ENCODE measurements at places on chromosomes 12 and 14.
A peak's percentile ranks its signal among the peaks of the same experiment; 100 is the strongest.

- no peak for DNase-seq
These were observed 23.8 kb downstream of the BTG1 start for GRCh38 chr12:92121826-92122225.

DNA sequence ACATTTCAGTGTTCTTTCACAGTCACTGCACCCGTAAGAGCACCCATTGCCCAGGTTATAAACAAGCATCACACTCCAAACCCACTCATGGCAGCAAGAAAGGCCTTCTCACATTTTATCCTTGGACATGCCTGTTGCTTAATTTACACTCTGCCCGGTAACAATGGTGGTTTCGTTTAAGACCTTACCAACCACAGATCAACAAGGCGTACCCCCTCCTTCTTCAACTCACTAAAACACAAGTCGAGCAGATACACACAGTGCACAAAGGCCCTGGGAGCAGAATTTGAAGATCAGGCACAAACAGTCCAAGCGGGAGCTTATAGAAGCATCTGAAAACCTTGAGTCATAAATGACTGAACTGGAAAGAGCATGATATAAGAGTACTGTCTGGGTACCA, 98.1 kb downstream of the GALC start:
- DNase-seq: no peak

DNA sequence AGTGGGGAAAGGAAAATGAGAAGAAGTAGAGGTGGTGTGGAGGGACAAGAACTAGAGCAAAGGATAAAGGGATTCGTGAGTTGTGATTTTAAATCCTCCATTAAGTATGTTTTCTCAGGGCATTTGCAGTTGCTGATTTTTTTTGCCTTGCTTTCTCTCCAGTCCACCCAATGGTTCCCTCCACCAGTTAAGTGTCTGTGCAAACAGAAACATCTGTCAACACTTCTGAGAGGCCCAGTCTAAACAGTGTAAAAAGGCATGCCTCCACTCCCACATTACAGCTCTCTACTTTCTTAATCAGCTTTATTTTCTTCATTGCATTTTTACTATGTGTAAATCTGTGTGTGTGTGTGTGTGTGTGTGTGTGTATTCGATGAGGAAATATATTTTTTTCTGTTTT, 141.2 kb downstream of the PPFIA2 start:
- DNase-seq: no peak

DNA sequence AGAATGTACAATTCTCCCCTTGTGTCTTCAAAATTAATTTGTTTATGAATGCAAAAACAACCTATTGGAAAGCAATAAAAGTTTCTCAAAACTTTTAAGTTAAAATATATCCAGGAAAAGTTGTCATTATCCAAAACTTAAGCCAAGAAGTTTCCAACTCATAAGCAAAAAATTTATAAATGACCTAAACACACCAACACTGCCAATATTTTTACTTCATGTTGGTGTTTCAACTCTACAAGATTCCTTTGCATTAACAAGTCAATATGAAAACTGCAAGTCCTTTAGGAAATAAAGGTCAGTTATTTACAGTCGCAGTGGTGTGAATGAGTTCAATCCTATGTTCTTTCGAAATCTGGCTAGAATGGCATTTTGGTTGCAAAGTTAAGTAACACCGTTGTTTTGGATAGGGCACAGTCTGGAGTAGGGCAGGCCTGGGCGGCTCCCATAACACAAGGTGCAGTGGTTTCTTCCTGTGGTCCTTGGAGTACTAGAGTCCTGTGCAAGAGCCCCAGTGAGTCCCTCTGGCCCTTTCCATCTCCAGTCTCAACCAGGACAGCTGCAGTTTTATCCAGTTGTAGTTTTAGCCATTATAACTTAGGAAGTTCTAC, 151.4 kb downstream of the MED13L start:
- DNase-seq: no peak

DNA sequence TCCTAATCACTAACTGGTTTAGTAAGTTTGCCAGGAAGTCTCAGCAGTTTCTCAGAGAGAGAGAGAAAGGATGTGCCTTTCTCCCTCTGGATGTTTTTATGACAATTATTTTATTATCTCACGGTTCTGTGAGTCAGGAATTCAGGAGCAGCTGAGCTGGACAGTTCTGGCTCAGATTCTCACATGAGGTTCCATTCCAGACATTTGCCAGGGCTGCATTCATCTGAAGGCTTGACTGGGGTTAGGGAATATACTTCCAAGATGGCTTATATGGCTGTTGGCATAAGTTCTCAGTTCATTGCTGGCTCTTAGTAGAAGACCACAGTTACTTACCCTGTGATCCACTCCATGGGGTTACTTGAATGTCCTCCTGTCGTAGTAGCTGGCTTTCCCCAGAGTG, 101.2 kb upstream of the ATF7IP start:
- no peak for DNase-seq

DNA sequence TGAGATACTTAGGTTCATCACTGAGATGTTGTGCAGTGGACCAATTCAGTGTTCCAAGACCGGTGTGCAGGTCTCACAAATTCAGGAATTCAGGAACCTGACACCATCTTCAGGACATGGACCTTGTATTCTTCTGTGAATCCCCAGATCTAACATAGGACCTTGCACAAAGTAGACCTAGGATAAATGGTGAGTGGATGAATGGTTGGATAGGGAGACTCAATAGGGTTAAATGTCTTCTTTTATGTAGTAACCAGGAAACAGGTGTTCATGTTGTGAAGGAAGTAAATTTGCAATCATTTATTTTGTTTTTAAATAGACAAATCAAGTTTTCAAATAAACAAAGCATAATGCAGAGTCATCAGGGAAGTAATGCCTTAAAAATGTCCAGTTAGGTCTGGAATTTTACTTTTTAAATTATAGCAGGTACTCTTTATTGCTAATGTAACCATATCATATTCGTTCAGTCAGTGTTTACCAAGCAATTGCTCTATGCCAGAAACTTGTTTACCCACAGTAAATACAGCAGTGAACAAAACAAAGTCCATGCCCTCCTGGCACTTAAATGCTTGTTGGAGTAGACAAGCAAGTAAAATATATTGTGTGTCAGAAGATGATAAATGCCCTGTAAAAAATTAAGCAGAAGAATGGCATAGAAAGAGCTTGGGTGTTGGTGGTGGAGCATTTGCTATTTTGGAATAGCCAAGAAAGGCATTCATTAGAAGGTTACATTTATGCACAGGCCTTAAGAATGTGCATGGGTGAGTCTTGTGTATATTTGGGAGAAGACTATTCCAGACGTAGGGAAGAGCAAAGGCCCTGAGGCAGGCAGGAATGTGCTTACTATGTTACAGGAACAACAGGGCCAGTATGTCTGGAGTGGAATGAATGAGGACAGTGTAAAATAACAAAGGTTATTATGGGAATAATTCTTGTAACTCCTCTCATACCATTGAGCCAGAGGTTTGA, 26.3 kb downstream of the RXYLT1 start:
- no peak for DNase-seq

DNA sequence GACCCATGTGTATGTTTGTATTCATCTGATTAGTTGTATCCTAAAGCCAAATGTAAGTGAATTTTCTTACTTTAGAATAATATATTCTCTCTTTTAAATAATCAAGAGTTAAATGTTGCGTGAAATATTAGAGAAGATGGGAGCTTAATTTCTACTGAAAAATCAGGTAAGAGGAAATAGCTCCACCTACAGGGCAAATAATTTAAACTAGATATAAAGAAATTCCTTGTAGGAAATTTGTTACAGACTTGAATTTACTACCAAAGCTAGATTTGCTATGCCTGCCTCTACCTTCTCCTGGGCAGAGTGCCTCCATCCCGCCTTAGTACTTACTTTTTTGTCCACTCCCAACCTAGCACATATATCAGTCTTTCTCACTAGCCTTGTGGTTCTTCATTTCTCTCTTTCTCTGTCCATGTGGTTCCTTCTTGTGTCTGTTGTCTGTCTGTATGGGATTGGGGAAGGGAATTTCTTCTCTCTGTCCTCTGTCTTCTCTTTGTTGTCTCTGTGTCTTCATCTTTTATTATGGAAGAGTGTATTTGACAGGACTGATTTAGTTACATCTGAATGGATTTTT, 44.7 kb downstream of the PALS1 start:
- peak; percentile 21 for DNase-seq

GRCh38 chr12:131055596-131056233, 102.0 kb downstream of the ADGRD1 start:
- no peak for DNase-seq

GRCh38 chr14:24076302-24076601, 4.9 kb downstream of the CPNE6 start:
- DNase-seq: no peak

DNA sequence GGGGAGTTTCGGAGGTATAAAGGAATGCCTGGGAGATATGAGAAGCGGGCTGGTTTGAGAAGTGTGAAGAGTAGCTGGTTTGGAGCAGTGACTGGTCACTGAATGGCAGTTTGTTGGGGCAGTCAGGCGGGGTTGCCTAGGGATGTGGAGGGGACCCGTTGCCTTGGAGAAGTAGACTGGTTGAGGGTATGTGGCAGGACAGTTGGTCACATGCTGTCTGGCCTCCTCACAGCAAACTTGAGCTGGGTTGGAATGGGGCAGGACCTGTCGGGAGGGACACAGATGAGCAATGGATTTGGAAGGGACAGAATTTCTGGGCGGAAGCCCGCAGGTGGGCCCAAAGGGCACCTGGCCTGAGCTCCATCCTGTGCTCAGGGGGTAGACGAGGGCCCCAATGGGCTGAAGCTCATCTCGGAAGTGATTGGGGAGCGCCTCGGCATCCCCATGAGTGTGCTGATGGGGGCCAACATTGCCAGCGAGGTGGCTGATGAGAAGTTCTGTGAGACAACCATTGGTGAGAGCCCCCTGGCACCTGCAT, 2.2 kb downstream of the GPD1 start:
- DNase-seq: no peak

GRCh38 chr12:80184926-80185325, 85.6 kb downstream of the OTOGL start:
- DNase-seq: no peak

DNA sequence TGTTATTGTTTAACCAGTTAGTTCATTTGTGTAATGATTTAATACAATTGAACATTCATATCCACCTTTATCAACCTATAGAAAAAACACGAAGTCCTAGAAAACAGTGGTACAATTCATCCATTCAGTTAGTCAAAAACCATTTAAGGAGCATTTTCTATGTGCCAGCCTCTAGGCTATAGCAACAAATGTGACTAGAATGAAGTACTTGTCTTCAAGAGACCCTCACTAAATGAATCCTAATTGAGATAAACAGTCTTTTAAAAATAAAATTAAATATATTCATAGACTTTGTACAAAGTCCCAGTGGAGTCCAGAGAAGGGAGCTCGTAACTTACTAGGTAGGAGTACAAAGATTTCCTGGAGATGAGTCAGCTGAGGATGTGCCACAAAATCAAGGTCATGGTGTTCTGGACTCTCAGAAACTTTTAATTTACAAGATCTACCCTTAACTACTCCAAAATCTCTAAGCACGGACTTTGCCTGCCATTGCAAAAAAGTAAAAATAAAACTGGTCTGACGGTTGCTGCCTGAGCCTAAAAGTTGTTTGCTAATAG, 430.7 kb upstream of the DCN start:
- no peak for DNase-seq

DNA sequence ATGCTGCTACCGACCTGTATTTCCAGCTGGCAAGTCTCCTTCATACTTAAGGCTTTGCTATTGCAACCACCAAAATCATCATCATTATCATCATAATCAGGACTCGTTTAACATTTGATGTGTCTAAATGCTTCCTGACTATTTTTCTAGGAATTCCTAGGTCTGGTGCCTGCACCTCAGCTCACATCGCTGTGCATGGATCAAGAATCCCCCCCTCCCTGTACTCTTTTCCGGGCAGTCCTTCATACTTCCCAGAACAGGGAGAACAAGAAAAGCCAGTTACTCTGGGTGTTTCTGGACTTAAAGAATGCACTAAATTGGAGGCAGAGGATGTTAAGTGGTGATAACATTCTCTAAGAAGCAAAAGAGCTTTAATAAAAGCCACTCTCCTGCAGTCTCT, 9.4 kb downstream of the ERP27 start:
- DNase-seq: no peak

DNA sequence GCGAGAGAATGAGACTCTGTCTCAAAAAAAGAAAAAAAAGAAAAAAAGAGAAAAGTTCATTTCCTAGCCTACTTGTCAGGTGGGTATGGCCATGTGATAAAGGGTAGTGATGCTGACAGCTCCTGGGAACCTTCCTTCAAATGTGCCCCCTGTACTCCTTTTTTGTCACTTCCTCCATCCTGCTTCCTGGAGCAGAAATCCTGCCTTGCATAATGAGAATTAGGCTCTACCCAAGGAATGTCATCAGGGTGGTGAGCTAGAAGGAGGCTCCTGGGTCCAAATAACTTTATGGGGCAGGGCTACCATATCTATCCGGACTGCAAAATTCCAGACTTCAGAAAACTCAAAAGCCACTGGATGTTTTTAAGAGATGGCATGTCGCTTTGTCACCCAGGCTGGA, 27.8 kb upstream of the FBXO34 start:
- no peak for DNase-seq

DNA sequence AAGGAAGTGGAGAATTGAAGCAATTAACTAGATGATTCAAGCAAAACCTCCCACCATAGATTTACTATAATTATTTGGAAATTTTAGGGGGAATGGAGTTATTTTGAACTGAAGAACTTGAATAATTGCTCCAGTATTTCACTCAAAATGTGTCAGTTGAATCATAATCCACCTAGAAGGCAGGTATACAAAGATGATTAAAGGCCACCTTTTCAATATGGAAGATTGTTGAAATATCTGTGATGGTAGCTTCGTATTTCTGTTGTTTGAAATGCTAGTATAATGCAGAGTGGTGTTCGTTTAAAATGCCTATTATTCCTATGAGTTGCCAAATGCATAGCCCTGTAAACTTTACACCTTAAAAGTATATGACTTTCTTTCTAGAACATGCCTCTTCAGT, 3.1 kb downstream of the HMGA2 start:
- no peak for DNase-seq

GRCh38 chr12:113990250-113991223, 24.4 kb upstream of the RBM19 start:
- no peak for DNase-seq

- DNase-seq: no peak
These were observed 60.5 kb downstream of the SLC38A1 start for GRCh38 chr12:46208370-46208769.

- no peak for DNase-seq
These were observed 452.5 kb downstream of the FUT8 start for GRCh38 chr14:65864984-65865383.

GRCh38 chr12:64522316-64522715, 70.4 kb downstream of the TBK1 start:
- DNase-seq: no peak

DNA sequence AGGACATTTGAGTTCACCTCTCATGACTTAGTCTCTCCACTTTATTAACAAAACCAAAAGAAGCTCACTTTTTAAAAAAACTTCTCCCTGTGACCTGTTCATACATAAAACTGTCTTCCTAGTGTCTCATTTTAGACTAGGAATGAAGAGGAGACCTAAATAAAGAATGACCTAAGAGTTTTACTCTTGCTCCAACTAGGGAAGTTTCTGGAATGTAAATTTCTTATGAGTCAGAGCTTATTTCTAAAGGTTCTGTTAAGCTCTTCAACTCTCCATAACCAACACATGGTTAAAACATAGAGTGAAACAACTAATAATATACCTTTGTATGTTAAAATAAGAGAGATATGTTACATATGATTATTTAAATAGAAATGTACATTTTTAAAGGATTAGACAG, 369.8 kb downstream of the EMP1 start:
- DNase-seq: no peak

Measured in CD4-positive, alpha-beta T cell treated with Interleukin-10 for 1 hour (primary cell).